ENCODE measurements at places on chromosomes 4 and X. TPM values are rescaled to one million over a fixed set of nuclear protein-coding genes. Genes with fewer than 3 reads are reported as not detected.
A peak's percentile ranks its signal among the peaks of the same experiment; 100 is the strongest.

The RNF128 gene
- polyA plus RNA-seq, result 18.4 TPM

The MAGEA8 gene
- polyA plus RNA-seq, result not detected

The SYN1 gene
- 0.88 TPM for polyA plus RNA-seq

The ANOS1 gene
- polyA plus RNA-seq, result 0.69 TPM

The LIAS gene
- polyA plus RNA-seq, result 30.5 TPM

The S100G gene
- not detected for polyA plus RNA-seq

The TRIML2 gene
- not detected for polyA plus RNA-seq

The CYTL1 gene
- polyA plus RNA-seq, result not detected

The KIAA1210 gene
- polyA plus RNA-seq, result not detected

The CNGA2 gene
- not detected for polyA plus RNA-seq

The SLC49A3 gene
- polyA plus RNA-seq, result 12.6 TPM

The PAGE5 gene
- polyA plus RNA-seq, result not detected

The MEPE gene
- not detected for polyA plus RNA-seq

The FAT1 gene
- 62.2 TPM for polyA plus RNA-seq

- DNase-seq, result no peak
These were observed 188.1 kb upstream of the WDFY3 start for GRCh38 chr4:85154591-85154990.

GRCh38 chrX:112008724-112009123 is 73.9 kb downstream of the TRPC5 start:
- no peak for DNase-seq

- no peak for DNase-seq
These were observed 182.6 kb downstream of the FBXO8 start for GRCh38 chr4:174100910-174101309.

DNA sequence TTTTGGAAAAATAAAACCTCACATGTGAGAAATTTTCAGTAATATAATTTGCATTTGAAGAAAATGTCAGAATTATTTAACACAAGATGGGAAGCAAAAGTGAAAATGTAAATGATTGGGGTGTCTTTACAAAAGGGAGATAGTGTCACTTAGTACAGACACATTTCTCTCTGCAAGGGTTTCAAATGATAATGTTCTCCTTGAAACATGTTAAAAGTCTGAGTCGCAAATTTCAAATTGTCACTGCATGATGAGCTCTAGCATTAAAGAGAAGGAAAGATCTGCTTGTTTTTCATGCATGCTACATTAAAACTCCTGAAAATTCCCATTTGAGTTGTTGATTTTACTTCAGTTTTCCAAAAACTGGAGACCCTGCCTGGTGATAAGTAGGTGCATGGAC is 122.0 kb upstream of the LDB2 start:
- no peak for DNase-seq

DNA sequence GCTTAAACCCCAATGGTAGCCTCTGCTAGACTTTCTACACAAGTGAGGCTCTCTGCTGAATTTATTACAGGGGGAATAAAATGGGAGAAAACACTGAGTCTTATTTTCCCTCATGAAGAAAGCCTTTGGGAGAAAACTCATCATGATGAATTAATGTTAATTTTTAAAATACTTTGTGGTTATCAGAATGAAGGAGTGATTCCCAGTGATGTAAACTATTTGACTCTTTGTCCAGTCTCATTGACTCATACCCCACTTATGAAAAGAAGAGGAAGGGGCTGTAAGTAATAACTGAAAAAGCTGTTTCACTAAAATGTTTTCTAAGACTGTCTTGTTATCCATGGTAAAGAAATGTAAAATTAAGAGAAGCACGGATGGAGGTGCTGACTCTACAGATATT is 208.8 kb downstream of the GRIA3 start:
- no peak for DNase-seq

GRCh38 chr4:53365121-53365485 is 758 bp downstream of the SCFD2 start:
- peak; percentile 37 for DNase-seq

- no peak for DNase-seq
These were observed 40.6 kb downstream of the WDR1 start for GRCh38 chr4:10075953-10076391.

DNA sequence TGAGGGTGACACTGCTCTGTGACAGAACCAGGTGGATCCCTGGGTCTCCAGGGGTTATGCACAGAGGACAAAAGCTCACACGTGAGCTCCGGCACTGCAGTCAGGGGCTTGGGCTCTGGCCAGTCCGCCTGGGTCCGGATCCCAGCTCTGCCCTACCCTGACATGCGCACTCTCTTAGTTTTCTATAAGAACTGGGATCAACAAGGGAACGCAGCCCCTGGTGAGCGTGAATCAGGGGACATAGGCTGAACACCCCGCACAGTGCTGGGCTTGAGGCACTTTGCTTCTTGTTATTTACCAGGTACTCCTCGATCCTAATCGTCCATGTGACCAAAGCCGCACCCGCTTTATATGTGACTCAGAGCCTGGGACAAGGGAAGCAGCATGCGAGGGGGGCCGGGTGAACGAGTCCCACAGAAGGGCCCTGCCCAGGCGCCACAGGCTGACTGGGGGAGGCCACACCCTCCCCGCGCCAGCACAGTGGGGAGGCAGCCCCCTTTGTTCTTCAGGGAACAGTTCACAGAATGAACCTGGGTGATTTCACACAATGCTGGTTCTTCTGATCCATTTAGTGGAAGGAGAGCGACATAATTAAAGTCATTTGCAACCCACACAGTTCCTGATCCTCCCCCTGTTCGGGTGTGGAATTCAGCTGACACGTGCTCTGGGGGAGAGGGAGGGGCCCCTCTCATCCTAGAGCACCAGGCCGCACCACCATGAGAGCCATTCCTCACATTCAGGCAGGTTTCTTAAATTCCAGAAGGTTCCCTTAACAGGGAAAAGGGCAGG is 55.5 kb downstream of the WFS1 start:
- peak; percentile 84 for DNase-seq

DNA sequence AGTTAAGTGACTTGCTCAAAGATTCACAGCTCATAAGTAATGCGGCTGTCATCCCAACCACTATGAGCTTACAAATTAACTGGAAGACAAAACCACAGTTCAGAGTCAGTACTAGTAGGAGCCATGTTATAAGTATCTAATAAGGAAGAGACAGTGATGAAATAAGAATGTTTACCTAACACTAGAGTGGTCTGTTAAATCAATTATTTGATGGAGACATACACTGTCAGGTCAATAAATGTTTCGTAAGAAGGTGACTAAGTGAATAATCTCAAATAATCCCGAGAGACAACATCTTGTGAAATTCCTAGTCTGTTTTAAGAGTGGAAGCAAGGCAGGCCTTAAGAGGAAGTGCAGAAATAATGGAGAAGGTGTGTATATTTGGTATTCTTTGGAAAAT is 25.8 kb upstream of the AMELX start:
- no peak for DNase-seq

DNA sequence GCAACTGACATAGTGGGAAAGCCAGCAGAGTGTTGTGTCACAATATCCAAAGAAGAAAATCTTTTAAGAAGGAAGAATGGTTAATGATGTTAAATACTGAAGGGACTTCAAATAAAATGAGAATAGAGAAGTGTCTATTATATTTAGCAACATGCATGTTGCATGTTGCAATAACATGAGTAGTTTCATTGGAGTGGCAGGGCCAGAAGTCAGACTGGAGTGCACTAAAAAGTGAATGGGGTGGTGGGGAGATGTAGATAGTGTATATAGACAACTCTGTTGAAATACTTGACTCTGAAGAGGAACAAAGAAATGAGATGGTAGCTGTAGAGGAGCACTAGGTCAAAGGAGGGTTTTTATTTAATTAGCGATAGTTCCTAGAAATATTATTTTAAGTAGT is 9.5 kb upstream of the AMMECR1 start:
- DNase-seq, result no peak

- DNase-seq, result no peak
These were observed 96.4 kb downstream of the POLA1 start for GRCh38 chrX:24790166-24790565.

GRCh38 chr4:54661686-54662085 is 3.9 kb downstream of the KIT start:
- no peak for DNase-seq

- DNase-seq, result no peak
These were observed 139.2 kb downstream of the NSUN7 start for GRCh38 chr4:40888933-40889332.

DNA sequence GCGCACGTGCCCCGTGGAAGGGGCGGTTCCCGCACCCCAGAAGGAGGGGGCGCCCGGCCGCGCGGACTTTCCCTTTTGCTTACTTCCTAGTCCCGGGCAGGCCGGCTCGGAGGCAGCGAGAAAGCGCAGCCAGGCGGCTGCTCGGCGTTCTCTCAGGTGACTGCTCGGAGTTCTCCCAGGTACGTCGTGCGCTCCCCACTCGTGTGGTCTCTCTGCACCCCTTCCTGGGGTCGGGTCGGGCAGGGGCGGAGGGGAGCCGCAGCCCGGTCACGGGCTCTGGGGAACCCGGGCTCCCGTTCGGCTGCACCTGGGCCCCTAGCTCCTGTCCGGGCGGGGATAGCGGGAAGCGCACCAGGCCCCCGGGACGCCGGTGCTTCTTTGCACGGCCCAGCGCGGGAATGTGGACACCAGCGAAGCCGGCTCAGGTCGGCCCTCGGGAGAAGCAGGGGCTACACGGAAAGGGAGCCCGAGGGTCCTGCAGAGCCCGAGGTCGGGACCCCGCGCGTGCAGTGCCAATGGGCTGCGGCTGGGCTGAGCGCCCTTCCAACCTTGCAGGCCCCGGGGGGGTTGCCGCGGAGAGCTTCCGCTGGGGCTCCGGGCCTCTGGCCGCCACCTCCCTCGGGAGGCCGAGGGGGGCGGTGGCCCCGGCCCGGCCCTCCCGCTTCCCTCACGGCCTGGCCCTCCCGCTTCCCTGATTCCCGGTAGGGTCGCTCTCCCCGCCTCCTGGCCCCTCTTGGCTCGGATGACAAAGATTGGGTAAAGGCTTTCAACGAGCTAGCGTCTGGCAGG is at the start of gene TLR2:
TSS of gene TLR2 (plus strand) at position 99 of the 789 bp plus-strand sequence. CDS start 18,628 bp downstream, outside the sequence.
- peak; percentile 73 for DNase-seq

- DNase-seq, result no peak
These were observed 203.4 kb downstream of the ANAPC10 start for GRCh38 chr4:144894573-144894972.

GRCh38 chr4:20552004-20552403 is 148.3 kb upstream of the PACRGL start:
- no peak for DNase-seq

GRCh38 chr4:110917835-110918234 is 295.0 kb upstream of the PITX2 start:
- no peak for DNase-seq
